ENCODE measurements at places on chromosomes 3 and 15. TPM values are rescaled to one million over a fixed set of nuclear protein-coding genes. Genes with fewer than 3 reads are reported as not detected.

The CHST2 gene
- 4.5 TPM for total RNA-seq

The GPR160 gene
- total RNA-seq: 44.3 TPM

The CTDSPL gene
- total RNA-seq: 1.7 TPM

The LARP6 gene
- 0.50 TPM for total RNA-seq

The SMAD6 gene
- total RNA-seq: 0.38 TPM

The ACVR2B gene
- total RNA-seq: 14.0 TPM
